ENCODE measurements at places on chromosomes 2 and 18.
A peak's percentile ranks its signal among the peaks of the same experiment; 100 is the strongest.

DNA sequence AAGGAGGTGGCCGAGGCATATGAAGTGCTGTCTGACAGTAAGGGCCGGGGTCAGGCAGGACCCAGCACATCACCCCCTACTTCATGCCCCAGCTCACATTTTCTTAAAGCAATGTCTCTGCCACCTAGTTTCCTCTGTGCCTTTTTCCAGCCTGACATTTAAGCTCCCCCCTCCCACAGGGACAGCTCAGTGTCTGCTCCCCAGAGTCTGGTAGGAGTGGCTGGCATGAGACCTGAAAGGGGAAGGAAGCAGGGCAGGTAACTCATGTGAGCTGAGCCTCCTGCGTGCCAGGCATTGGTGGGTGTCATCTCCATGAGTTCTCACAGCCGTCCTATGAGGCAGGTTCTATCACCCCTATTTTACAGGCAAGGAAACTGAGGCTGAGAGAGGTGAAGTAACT, 1.5 kb downstream of the DNAJB2 start:
- DNase-seq: no peak

- no peak for DNase-seq
Measured at GRCh38 chr2:50620783-50621182, 411.1 kb downstream of the NRXN1 start.

- no peak for DNase-seq
Measured at GRCh38 chr2:145811276-145812164, 1291.6 kb upstream of the ZEB2 start.

DNA sequence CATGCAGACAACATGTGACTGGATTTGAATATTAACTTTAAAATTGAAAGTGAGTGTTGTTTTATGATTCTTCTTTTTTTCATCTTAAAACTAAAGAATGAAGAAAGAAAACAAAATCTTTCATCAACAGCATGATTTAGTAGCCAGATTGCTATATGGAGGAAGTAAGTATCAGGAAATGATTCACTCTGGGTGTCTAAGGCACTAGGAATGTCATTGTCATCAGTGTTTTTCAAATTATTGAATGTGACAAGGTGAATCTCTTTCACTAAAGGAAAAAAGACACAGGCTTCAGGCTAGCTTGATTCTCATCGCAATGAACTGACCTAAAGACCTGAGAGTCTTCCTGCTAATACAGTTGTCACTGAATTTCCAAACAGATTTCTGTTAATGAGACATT, 430.1 kb downstream of the FBXO15 start:
- no peak for DNase-seq

DNA sequence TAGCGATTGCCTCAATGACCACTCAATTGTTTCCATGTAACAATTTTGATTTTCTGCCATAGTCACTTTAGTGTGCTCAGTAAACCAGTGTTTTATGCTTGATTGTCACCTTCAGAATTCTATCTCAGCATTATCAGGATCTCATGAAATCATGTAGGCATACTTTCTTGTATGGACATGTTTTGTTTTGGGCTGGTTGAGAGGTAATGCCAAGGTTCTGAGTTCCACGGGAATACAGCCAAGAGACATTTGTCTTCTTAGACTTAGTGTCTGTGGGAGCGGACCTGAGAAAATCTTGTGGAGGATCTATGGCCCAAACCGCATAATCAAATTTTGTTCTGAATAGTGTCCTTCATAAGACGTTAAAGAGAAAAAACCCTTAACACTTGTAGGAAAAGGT, 10.2 kb downstream of the MSTN start:
- no peak for DNase-seq

- no peak for DNase-seq
Measured at GRCh38 chr18:9469685-9470084, 5.6 kb upstream of the RALBP1 start.

DNA sequence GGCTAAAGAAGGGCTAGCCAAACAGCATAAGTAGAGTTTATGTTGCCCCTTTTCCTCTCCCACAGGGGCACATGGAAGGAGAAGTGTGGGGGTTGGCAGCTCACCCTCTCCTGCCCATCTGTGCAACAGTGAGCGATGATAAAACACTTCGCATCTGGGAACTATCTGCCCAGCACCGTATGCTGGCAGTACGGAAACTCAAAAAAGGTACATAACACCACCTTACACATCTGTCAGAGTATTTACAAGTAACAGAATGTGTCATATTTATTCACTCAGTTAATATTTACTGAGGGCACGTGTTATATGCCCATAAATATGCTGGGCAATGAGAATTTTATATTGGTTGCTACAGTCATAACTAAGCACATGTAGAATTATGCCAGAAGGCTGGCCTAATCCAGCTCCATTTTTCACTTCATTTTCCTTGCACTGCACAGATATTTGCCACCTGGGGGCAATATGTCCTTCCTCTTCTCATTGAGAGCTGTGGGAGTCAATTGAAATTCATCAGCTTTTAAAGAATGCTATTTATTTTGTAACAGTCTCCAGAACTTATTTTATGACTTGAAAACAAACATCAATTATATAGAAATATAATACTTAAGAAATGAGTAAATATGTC, 150.6 kb downstream of the RTN4 start:
- no peak for DNase-seq

DNA sequence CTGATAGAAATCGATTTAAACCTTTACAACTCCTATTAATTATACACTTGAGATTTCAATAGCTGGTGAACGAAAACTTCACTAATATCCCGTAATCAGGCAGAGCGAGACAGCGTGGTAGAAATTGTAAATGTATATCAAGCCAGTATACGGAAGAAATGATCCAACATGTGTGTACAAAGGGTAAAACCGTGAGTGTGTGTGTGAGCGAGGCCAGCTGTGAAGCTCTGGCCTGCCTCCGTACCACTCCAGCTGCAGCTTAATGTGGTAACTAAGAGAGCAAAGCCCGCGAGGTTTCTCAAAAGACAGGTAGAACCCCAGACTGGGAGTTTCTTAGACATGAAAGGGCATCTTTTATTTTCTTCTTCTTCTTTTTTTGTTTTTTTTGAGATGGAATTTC, 52.3 kb upstream of the ZNF516 start:
- no peak for DNase-seq

GRCh38 chr18:59820663-59821062, 79.1 kb upstream of the PMAIP1 start:
- no peak for DNase-seq

DNA sequence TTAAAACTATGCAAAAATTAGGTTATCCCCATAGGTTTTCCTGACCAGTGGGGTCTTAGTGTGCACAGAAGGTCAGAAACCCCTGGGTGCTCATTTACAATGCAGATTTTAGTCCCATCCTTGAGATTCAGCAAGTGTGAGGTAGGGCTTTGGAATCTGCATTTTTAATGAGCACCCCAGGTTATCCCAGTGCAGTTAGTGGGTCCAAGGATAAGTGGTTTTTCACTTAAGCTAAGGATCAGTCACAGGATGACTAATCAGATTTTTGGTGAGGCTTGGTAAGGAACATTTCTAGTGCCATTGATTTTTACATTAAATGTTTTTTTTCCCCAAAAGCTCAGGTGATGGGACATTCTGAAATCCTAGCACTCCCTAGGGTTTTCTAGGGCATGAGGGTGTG, 50.7 kb upstream of the MGAT5 start:
- no peak for DNase-seq

GRCh38 chr18:76412010-76412817, 82.8 kb downstream of the ZNF516 start:
- DNase-seq: no peak

DNA sequence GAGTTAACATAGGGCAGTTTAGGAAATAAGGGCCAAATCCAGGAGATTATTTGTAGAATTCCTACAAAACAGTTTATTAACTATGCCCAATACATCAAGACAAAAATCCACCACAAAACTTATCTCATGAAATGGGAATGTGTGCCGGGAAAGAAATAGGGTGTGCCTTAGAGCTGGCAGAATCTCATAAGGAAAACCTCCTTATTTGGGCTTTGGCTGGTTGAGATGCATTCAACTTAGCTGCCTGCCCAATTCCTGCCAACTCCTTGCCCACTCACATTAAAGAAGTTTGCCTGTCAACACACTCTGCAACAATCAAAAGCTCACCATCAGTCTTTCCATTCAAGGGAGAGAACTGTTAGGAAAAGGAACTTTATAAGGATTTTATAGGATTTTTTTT, 500.6 kb downstream of the SATB2 start:
- DNase-seq: no peak

DNA sequence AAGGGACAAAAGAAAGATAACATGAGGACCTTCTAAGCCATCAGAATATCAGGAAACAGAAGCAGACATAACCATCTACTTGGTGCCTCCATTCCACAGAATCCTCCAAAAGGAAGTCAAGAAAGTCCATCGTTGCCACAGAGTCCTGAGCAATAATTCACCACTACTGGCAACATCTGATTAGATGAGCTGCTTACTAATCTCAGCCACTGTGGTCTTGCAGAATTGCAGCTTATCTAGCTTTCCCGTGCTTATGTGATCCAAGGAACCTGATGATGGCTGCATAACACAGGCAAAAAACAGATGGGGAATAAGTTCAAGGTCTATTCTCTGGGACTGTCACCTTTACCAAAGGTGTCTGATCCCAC, 278.5 kb downstream of the AFF3 start:
- DNase-seq: no peak

GRCh38 chr2:170815746-170816503, 762 bp upstream of the GAD1 start:
- peak; percentile 52 for DNase-seq

DNA sequence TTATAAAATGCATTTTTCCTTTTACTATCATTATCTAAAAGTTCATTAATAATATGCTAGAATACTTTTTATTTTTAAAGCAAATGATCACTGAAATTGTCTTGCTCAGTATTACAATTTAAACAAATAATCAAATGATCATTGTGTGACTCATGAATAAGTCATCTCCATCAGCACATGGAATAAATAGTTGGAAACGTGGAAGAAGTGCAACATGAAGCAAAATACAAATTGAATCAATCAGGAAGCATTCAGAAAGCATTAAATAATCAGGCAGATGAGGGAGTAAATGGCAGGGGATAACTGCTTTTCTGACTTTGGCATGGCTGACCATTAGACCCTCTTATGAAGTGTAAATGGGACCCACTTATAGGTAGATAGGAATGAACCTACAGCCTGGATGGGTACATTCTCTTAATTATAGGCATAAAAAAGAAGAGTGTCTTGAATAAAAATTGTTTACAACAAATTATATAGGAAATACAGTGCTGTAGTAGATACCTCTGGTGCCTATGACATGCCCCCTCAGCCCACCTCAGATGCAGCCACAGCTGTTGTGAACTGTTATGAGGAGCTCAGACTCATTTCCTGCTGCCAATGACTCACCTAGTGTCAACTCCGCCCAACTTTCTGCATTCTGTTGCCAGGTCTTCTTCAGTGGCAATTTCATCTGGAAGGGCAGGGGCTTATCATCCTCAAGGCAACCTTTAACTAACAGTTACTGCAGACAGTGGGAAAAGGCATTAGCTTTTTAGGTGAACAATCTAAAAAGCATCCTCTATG, 936.0 kb downstream of the TRIB2 start:
- DNase-seq: peak; percentile 34

GRCh38 chr2:128642316-128642715, 323.6 kb upstream of the HS6ST1 start:
- no peak for DNase-seq

GRCh38 chr2:111642586-111643327, 241.2 kb downstream of the ANAPC1 start:
- no peak for DNase-seq

- DNase-seq: no peak
Measured at GRCh38 chr2:10880586-10881321, 31.0 kb upstream of the KCNF1 start.

DNA sequence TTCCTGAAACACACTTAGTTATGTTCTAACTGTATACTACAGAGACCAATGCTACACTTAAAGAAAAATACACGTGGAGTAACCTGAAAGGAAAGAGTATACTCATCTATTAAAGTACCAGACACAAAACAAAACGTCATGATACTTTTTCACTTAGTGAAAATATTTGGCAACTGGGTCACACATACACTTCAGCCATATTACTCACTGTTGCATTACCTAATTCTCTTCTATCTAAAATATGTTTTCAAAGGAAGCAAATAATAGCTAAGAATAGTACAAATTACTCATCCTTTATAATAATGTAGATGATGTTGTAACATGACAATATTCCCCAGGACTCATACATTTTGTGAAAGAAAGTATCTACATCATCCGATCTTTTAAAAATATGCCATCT, 76.5 kb upstream of the EPB41L3 start:
- DNase-seq: no peak

- DNase-seq: no peak
Measured at GRCh38 chr2:224178056-224178455, 139.0 kb upstream of the SERPINE2 start.

GRCh38 chr2:75023666-75024455, 65.4 kb downstream of the POLE4 start:
- no peak for DNase-seq
